ENCODE measurements at places on chromosomes 4 and X.

DNA sequence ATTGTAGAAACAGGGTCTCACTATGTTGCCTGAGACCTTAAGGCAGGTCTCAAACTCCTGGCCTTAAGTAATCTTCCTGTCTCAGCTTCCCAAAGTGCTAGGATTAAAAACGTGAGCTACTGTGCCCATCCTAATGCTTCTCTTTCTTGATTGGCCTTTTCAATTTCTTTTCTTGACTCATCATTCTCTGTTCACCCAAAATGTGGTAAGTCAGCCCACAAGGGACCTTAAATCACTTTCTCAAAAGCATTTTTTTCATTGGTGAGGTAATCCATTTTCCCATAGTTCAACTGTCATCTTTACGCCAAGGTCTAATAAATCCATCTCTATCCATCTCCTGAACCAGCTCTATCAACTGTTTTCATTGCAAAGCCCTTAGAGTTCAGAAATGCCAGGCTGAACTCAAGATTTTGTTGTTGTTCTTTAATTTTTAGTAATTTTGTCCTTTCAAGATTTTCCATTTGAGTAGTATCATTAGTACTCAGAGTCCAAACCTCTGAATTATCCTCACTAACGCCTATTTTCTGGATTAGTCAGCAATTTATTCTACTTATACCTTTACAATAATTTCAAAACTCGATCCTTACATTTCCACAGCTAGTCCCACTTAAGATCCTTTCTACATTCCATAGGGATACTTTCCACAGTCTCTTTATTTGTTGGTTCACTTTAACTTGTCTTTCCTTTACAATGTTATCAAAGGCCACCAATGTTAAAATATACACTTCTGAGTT lies 528.6 kb downstream of the IL15 start:
- DNase-seq = no peak

DNA sequence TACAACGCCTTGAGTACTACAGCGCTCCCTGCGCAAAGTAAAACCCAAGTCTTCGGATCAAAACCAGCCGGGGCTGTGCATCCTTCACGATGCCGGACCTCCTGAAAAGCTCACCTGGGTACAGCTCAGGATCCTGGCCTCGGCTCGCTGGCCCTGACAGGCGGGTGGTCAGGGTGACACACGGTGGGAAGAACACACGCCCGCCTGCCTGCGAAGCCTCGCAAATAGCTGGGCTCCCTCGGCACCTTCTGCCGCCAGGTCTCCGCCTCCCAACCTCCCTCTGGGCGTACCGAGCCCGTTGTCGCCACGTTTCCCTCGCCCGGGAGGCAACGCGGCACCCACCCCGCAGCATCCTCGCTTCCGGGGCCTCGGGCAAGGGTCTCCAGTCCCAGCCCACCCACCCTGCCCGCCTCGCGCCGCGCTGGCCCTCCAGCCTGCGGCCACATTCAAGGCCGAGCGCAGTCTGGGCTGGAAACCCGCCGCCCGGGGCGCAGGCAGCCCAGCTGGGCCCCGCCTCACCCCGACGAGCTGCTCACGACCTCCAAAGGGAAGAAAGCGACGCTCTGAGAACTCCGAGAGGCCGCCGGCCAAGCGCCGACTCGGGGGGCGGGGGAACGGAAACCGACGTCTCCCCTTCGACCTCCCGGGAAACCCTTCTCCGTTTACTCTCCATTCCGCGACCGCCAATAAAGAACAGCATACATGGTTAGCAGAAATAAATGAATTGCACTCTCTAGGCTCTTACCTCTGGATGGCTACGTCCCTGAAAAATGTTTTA lies 511 bp downstream of the PPM1K start:
- peak; percentile 70 for DNase-seq

- DNase-seq = no peak
Observed at GRCh38 chr4:211033-211511, 86.8 kb downstream of the ZNF718 start.

DNA sequence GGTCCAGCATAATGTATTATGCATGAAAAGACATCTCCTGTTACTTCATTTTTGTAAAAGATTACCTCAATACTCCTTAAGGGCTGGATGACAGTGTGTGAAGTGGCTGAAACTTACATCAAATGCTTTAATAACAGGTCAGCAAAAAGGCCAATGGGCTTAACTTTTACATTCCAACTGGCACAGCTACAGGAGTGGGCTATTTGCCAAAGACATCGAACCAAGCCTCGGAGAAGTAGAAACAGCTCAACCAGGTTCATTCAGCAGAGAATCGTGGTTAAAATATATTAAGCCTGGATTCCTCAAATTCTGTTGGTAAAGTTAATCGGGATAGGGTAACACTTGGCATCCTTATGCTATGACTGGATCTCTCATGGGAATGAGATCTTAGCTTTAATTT lies 639.7 kb downstream of the TRIML1 start:
- DNase-seq = no peak

- no peak for DNase-seq
Observed at GRCh38 chrX:2474280-2474962, 26.4 kb downstream of the DHRSX start.

GRCh38 chr4:94165256-94165655 lies 42.4 kb upstream of the SMARCAD1 start:
- DNase-seq = no peak

DNA sequence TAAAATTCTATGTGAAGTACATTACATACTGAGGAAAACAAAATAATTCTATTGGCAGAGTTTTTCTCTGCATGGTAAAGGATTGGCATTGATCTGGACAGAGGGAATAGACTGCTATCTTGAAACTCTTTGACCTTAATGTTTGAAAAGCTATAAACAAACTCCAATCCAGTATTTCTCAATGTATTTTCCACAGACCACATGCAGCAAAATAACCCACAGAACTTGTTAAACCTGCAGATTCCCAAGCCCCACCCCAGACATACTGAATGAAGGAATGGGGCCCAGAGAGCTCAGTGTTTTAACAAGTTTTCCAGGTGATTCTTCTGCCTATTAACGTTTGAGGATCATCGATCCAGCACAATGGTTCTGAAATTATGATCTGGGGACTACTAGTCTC lies 15.7 kb downstream of the RNF128 start:
- no peak for DNase-seq

- DNase-seq = no peak
Observed at GRCh38 chr4:100982345-100982744, 365.0 kb downstream of the PPP3CA start.

GRCh38 chr4:25978327-25978726 lies 64.3 kb downstream of the SMIM20 start:
- DNase-seq = no peak

- DNase-seq = no peak
Observed at GRCh38 chrX:153692611-153693156, 5.0 kb downstream of the SLC6A8 start.

DNA sequence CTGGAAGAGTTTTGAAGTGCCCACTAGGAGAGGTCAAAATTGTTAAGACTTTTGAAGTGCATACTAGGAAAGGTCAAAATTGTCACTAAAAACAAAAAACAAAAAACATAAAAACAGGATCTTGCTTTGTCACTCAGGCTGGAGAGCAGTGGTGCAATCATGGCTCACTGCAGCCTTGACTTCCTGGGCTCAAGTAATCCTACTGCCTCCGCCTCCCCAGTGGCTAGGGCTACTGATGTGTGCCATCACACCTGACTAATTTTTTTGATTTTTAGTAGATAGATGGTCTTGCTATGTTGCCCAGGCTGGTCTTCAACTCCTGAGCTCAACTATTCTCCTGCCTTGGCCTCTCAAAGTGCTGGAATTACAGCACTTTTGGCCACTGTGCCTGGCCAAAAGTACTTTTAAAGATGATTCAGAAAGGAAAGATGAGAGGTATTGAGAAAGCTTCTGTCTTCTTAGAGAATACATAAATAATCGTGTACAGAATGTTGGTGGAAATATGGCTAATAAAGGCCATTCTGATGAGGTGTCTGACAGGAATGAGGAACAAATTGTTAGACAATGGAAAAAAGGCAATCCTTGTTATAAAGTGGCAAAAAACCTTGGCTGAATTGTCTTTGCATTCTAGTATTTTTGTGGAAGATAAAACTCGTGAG lies 43.3 kb upstream of the STX18 start:
- no peak for DNase-seq

GRCh38 chr4:94516999-94517398 lies 65.3 kb downstream of the PDLIM5 start:
- no peak for DNase-seq

DNA sequence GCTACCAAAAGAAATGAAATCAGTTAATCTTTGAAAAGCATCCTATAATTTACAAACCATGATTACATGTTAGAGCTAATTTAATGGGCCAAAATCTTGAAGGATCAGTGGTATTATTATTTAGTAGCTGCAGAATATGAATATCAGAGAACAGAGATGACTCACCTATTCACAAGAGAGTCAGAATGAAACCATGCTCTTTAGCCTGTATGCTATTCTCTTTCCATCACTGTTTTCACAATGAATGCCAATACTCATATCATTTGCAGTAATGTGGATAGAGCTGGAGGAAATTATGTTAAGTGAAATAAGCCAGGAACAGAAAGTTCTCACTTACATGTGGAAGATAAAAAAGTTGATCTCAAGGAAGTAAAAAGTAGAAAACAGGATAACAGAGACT lies 414.1 kb downstream of the CENPC start:
- no peak for DNase-seq

GRCh38 chr4:60195256-60195655 lies 1004.9 kb upstream of the ADGRL3 start:
- no peak for DNase-seq

DNA sequence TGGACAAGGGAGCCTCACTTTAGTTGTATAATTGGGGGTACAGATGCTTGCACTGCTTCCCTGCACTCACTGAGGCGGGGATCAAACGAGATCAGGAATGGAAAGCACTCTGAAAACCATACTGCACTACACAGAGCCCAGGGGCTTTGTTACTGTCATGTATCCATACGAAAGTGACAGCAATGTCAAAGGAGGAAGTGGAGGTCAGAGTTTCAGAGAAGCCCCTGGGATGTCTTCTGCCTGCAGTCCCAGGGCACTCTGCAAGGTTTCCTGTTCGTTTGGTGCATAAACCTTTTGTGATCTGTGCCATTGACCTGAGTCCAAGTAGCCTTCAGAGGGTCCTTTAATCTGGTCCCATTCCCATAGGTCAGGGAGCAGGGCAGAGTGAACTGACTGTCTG lies 31.2 kb downstream of the RNF175 start:
- no peak for DNase-seq

GRCh38 chr4:2795893-2796848 lies 3.3 kb downstream of the SH3BP2 start:
- peak; percentile 53 for DNase-seq

- no peak for DNase-seq
Observed at GRCh38 chr4:86243750-86244149, 116.1 kb downstream of the MAPK10 start.

DNA sequence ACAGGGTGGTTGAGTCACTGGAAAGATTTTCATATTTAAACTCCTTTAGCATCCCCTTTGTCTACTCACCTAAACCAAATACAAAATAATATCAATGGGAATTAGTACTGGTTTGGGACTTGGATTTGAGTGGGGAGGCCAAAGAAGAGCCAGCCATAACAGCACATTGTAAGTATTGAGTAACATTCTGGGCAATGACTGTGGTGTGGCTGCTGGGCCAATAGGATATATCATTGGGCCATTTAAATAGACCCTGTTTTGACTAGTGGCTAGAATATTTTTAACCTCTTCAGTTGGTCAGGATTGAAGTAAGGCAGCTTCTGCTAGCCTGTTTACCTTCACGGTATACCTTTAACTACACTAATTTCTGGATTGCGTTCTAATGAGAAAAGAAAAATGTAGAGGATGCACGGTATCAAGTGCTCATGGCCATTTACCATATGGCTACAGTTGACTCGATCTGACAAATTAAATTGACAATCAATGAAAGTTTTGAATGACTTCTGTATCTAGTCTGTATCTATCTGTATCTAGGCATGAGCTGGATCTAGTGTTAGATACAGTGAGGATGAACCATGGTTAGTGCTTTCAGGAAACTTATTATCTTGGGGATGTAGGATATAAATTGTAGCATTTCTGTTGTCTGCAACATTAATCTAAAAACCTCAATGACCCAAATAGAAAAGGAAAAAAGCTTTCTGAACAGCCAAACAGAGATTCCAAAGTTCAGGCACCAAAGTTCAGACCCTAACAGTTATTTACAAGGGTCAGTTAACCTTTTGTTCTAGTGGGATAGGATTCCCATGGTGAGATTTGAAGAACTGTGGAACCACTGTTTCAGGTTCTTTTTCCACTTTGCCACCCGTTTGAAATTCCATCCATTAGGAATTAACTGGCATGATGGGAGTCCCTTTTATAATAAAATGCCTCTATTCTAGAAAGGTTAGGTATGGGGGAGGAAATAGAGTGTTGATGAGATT lies 6.8 kb upstream of the ALB start:
- DNase-seq = no peak

GRCh38 chr4:127888559-127888958 lies 7.9 kb downstream of the PLK4 start:
- no peak for DNase-seq

DNA sequence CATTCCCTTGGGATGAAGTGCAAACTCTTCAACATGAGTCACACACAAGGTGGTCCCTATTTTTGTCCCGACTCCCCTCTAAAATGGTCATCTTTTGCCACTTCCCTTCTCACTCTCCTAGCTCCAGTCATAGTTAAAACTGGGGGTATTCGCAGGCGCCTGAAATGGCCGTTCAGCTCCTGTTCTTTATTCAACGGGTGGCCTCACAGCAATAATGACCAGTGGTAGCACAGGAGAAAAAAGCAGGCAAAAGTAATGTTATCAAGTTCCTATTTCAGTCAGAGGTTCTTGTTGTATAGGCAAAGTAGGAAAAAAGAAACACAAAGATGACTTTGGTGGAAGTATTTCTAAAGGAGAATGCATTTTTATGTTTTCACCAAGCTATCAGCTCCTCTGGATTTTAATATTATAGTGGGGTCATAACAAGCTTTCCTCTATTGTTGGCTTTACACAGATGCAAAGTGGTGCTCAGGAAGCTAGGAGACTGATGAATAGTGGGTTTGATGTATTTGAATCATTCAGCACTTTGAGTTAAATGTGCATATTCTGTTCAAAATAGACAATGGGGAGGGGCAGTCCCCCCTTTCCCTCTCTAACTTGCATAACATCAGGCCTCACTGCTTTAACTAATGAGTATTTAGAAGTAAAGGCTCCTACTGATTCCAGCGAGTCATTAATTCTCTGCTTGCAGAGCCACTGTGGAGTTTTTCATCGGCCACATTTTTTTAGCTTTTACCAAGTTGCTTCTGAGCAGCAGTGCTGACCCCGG lies 171.2 kb upstream of the NDP start:
- DNase-seq = no peak

- DNase-seq = no peak
Observed at GRCh38 chrX:118825227-118825626, 1.6 kb downstream of the ZCCHC12 start.

- DNase-seq = no peak
Observed at GRCh38 chr4:110019153-110019552, 106.5 kb downstream of the EGF start.

DNA sequence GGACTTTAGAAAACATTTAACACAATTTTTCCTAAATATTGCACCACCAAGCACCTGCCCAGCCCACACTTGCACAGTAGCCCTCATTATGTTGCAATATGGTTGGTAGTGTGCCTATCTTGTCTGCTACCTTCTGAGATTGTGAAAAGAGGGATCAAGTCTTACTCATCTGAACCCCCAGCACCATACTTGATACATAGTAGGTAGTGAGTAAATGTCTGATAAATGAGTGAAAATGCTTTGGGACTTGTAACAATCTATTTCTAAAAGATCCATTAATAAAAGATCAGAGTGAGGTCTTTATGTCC lies 118.4 kb upstream of the MED14 start:
- no peak for DNase-seq

GRCh38 chr4:110248100-110248499 lies 49.7 kb upstream of the ELOVL6 start:
- DNase-seq = no peak

Measured in right lobe of liver (tissue), 6 donors.